Stimulated activated CD4-positive, alpha-beta T cell treated with anti-CD3 and anti-CD28 coated beads, Interleukin-1b, Interleukin-23, amount 100 ng/mL, for 24 hours (primary cell): ENCODE measurements at places on chromosomes 16 and 17.

DNA sequence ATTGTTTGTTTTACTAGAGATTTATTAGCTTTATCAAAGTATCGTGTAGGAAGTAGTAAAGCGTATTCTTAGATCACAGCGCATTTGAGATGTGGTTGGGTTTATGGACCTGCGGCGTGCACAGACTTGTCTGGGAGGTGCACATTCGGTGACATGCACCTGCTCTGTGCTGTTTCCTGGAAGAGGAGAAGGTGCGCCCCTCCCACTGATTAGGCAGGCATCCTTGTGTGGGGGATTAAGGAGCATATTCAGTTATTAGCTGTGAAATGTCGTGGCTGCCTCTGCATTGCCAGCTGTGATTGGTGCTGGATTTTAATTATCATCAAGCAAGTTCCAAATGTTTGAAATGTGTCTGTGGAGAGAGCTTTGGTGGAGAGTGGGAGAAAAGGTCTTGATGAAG, 903.8 kb upstream of the RBFOX1 start:
- no peak for DNase-seq

DNA sequence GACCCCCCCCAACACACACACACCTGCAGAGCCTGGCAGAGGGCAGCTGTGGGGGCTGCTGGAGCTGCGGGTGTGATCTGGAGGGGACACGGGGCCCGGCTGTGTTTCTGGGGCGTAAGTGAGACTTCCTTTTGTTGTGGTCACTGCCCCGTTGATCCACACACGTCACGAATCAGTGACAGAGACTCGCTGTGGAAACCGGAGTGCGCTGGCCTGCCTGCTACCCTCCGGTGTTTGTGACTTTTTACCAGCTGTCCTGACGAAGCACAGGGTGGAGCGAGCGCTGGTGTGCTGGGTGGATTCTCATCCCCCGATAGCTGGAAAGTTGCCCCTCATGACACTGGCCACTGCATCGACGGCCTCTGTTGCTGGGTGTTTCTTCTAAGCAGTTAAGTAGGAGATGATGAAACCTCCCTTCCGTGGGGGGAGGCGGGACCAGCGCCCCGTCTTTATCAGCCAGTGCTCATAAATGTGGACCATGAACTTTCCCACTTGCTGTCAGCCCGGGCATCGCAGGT, 2.3 kb downstream of the METRNL start:
- DNase-seq: no peak

GRCh38 chr16:56600398-56600999, 7.9 kb upstream of the MT2A start:
- no peak for DNase-seq

GRCh38 chr17:37844158-37844976, 79.8 kb upstream of the TBC1D3K start:
- DNase-seq: peak; percentile 23

DNA sequence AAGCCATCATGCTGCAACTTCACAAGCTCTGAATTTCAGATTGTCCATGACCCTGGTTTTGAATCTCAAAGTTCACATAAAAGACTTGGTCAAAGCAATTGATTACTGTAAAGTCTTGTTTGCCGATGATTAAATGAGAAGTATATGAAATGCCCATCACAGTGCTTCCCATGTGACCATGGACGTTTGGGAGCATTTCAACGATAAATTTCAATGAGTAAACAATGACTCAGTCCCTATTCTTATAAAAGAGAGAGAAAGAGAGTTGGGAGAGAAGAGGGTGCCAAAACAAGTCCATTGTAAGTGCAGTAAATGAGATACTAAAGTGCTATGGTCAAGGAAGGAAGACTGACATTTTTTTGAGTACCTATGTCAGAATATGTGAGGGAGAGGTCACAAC, 276.9 kb downstream of the SOX9 start:
- no peak for DNase-seq

GRCh38 chr16:89018282-89019158, 41.5 kb upstream of the CBFA2T3 start:
- no peak for DNase-seq

DNA sequence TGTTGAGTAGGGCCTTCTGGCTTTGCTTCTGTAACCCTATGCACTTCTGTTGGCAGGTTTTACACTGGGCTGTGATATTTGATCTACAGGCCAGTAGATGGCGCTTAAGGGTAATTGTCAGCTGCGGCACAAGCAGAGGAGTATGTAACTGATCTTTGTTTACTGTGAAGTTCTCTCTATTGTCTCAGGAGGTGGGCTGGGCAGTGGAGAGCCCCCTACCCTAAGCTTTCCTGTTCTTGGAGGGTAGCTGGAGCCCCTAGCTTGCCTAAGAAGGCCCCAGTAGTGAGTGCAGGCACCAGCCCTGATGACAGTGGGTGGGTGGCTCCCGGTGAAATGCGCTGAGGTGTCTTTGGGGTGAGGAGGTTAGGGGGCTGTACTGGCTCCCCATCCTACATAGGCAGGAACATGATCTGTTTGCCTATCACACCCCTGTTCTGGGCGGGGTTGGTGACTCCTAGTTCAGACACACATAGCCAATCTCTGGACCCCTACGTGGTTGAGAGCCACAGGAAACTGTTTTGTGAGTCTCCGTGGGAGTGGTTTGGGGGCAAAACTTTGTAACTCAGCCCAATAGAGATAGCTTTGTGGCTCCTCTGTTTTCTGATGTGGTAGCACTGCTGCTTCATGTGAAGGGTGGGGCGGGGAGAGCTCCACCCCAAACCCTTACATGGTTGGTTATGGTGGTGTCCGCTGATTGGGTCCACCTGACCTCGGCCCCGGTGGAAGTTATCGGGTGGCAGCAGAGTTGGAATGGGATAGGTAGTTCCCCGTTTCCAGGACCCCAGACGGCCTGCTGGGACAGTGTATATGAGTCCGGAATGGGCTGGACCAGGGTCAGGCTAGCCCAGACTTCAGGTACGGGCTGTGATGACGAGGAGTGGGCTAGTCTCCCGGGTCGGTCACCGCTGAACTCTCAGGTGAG, 60.4 kb downstream of the SLFN11 start:
- DNase-seq: peak; percentile 47

- no peak for DNase-seq
Measured at GRCh38 chr16:66911112-66911511, 7.6 kb downstream of the CDH16 start.
